Hematopoietic multipotent progenitor cell (in vitro differentiated cells): ENCODE measurements at places on chromosomes 3 and 15.

DNA sequence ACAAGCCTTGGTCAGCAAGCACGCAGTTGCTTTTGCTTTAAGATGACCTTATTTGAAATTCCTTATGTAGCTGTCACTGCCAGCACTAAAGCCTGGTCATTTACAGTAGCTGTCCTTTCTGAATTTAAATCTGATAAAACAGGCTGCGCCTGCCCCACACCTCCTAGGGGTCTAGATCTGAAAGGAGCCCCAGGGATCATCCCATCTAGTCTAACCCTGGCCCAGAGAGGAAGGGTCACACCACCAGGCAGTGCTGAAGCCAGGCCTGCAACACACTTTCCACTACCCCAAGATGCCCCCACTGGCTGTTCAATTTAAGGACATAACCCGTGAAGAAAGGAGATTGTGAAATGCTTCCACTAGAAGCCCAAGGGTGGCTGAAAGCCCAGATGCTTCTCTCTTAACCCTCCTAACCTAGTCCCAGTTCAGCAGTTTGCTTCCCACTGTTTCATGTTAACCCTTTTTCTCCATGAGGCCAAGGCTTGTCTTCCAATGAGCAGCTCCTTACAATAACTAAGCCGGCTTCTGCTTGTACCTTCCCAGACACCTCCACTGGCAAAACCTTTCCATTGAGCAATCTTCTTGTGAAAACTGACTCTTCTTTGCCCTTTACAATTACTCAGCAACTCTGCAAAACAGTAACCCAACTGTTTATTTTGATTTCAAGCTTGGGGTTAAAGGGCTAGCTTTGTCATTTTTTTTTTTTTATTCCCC lies 198.9 kb upstream of the LPP start:
- no peak for DNase-seq

DNA sequence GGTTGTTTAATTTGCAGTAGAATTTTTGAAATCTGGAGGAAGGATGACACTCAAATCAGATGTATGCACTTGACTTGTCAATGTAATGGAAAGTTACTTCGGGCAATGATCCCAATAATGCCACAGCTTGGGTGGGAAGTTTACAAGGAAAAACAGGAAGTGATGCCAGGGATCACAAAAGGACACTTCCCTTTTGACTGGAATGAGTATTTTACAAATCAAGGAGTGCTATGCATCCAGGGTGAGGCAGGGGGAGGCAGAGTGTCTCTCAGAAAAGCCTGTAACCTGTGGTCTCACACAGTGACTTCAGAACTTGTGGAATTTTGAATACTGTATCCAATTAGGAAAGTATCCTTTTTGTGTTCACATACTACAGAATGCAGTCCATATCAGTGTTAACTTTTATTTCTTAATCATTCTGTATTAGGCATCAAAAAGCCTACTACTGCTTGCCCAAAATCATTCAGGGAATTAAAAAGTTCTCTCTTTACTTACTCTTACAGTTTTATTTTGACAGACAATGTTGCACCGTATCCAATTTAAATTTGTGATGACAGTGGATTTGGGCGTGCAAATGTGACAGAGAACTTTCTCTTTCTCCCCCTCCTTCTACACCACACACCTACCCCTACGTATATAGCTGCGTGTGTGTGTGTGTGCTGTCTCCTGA lies 445.1 kb downstream of the MECOM start:
- DNase-seq: peak; percentile 36

DNA sequence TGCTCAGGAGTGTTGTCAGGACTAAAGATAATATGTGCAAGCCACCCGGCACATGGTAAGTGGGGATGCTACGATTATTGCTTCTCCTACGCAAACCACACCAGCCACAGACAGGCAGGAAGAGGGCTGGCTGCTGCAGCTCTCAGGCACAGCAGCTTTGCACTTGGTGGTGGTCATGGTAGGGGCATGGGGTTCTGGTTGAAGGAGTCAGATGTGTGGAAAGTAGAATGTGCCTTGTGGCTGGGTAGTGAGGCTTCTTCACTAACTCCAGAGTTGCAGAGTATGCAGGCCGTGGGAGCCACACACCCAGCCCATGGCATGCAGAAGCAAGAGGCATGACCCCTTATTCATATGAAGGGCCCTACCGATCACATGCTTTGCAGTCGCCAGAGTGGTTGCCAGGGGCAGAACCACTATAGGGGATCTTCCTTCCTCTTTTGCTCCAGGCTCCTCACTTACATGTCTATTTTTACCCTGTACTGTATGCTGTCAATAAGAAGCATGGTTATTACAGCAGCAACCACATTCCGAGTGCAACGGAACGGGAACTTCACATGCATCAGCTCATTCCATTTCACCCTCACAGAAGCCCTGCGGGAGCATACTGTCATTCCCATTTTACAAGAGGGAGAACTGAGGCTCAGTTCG lies 59.2 kb upstream of the HERC1 start:
- DNase-seq: peak; percentile 83

DNA sequence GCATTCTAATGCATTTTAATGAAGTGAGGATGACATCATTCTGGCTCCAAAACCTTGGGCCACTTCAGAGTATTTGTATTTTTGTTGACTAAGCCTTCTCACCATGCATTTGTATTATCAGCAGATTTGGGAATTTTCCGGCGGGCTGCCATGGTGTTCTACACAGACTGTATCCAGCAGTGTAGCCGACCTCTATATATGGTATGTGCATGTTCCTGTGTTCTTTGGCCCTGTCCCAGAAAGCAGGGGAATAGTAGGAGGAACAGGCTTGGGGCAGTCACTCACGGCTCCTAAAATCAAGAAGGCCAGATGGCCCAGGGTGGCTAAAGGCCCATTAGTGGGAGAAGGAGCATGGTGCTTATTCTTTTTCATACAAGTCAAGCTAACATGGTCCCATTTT lies 80.5 kb downstream of the USF3 start:
- DNase-seq: no peak

DNA sequence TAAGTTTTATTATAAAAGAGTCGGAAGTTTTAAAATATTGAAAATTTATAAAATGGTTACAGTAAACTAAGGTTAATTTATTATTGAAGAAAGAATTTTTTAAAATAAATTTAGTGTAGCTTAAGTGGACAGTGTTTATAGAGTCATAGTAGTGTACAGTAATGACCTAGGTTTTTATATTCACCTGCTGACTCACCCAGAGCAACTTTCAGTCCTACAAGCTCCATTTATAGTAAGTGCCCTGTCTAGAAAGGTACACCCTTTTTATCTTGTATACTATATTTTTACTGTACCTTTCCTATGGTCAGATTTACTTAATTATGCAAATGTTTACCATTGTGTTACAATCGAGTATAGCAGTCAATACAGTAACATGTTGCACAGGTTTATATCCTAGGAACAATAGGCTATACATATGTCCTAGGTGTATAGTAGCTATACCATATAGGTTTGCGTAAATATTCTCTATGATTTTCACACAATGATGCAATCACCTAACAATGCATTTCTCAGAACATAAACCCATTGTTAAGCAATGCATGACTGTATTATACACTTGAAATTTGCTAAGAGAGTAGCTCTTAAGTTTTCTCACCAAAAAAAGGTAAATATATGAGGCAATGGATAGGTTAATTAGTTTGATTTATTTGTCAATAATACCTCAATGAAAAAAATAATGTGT lies 106.9 kb upstream of the CD96 start:
- no peak for DNase-seq

DNA sequence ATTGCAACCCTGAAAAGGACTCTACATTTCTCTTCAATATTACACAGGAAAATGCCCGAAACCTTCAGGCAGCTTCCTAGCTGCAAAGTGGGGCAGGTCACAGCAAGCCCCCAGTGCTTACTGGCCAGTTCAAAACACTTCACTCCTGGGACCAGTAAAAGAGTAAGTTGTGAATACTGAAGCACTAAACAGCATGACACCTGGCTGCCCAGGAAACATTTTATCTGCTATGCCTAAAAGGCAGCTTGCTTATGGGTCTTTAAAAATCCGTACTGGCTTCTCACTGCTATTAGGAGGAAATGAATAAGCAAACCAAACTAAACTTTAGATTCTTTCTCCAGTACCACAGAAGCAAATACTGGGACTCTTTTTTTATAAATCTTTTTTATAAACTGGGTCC lies 457.9 kb upstream of the ALCAM start:
- no peak for DNase-seq

DNA sequence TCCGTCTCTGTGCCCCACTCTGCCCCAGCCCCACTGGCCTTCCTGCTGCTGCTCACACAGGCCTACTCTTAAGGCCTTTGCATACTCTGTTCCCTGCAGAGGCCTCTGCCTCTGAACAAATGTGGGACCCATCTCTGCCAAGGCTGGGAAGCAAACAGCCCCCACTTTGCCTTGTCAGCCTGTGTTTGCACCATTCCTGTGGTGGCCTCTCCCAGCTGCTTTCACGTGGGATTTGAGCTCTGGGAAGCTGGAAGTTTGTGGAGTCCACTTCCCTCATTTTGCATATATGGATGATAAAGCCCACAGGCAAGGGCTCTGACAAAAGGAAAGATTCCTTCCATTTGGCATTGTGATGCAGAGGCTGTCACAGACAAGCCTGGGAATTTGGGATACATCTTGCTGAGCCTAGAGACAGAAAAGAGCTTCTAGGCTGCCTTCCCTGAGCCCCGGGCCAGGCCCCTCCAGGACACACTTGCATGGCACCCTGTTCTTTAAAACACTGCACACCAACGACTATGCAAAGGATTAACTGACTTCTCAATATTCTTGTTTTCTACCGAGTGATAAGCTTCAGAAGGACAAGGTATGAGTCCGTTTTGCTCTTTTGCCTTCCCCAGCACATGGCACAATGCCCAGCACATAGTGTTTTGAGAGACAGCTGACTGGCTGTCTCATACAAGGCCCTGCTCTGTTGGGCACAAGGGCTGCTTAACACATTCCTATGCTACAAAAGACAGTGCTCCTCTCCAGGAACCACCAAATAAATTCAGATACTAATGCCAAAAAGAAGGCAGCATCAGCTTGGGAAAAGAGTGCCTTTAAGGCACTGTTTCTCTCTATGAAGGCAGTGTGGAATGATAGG lies 120.7 kb upstream of the TOPAZ1 start:
- no peak for DNase-seq

DNA sequence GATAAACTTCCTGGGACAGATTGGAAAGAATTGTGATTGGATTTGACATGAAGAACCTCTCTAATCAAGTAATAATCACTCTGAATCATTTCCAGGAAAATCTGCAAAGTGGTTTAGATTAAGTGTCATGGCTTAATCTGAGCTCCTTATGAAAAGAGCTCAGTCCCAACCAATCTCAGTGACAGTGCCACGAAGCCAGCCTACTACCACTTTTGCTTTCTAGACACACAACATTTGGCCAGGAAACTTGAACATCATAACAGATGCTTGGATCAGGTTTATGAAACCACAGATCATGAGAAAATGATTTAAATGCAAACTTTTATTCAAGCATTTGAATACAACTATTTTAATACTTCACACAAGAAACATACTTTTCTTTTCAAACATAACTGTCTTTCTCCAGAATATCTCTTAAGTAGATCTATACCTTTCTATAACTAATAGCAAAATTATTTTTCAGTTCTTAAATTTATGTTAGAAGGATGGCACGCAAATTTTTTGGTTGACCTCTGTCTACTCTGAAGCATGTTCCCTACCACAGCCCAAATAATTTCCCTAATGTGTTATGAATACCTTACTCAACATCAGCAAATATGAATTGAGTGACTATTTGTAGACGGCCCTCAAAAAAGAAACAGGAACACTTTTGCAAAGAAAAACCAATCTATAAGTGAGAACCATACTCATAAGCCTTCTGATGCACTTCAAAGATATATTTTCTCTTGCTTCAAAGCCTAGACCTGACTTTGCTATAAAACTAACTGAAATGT lies 495.0 kb upstream of the ZNF385D start:
- peak; percentile 28 for DNase-seq

- DNase-seq: no peak
These were observed 54.2 kb upstream of the ARHGEF3 start for GRCh38 chr3:56855856-56856512.

DNA sequence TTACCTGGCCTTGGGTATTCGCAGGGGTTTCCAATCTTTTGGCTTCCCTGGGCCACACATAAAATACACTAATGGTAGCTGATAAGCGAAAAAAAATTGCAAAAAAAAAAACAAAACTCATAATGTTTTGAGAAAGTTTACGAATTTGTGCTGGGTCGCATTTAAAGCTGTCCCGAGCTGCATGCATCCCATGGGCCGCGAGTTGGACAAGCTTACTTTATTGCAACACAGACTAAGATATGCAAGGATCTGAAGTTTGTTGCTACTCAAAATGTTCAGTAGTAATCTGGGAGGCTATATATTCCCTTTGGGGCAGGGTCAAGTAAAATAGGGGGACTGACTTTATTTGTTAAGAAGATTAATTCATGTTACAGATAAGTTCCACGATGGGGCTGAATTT lies 247.9 kb downstream of the CD47 start:
- no peak for DNase-seq

- DNase-seq: no peak
These were observed 98.3 kb downstream of the CMSS1 start for GRCh38 chr3:99915906-99916432.

DNA sequence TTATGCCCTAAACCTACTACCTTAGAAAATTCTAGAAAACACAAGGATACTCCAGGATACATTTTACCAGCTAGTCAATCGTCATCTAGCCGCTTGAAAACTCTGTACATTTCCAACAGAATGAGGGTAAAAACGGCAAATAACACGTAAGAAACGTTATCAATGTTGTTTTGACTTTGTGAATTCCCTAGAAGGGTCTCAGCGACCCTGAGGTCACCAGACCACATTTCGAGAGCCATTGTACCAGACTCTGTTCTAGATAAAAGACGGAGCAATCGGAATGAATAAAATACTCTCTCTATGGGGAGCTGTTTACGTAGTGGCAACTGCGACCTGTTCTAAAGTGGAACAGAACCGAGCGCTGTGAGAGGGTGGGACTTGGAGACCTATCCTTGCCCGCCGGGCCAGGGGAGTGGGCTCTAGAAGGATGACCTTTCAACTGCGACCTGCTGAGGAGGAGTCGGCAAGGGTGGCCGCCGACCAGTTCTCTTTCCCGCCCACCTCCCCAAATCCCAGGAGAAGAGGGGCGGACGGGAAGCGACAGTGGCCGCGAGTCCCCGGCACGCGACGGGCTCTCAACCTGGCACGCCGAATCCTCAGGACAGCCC lies 778 bp upstream of the AP4E1 start:
- DNase-seq: peak; percentile 47

DNA sequence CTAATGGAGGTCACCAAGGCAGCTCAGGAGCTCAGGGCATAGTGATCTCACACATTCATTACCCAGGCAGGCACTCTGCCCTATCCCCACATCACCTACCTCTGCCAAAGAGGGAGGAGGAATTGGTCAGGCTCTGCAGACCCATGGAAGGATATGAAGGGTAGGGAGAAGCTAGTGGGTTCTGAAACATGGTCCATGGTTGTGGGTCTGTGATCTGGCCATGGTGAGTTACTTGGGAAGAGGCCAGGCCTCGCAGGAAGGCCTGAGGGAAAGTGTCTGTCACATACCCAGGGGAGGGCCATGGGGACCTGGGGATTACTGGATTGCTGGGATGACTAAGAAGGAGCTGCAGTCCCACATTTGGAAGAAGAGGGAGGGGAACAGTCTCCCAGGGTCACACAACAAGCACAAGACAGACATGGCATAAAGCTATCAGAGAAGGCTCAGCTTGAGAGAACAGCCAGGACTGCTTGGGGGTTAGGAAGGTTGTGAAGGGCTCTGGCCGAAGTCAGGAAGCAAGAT lies 1.4 kb upstream of the PRSS50 start:
- DNase-seq: no peak
